Left colon (tissue), 2 donors: ENCODE measurements at places on chromosomes 1 and 21.
A peak's percentile ranks its signal among the peaks of the same experiment; 100 is the strongest.

- no peak for DNase-seq
Observed at GRCh38 chr1:44919400-44919799, 67.0 kb downstream of the EIF2B3 start.

DNA sequence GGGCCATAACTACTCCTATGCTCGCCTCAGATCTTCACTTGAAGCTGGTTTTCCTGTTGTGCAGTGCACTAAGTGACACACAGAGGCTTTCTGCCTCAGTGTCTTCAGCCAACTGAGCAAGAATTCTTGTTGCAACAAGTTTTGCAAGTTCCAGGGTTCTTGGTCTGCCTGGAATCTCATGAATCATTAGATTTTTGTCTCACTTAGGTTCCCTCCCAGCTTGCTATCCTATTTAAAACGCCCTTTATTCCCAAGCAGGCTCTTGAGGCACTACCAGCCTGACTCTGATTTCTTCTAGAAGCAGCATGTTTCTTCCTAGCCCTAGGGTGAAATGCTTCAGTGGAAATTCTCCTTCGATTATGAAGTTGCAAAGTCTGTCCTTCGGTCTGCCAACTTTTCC is 158.8 kb downstream of the C1orf21 start:
- no peak for DNase-seq

DNA sequence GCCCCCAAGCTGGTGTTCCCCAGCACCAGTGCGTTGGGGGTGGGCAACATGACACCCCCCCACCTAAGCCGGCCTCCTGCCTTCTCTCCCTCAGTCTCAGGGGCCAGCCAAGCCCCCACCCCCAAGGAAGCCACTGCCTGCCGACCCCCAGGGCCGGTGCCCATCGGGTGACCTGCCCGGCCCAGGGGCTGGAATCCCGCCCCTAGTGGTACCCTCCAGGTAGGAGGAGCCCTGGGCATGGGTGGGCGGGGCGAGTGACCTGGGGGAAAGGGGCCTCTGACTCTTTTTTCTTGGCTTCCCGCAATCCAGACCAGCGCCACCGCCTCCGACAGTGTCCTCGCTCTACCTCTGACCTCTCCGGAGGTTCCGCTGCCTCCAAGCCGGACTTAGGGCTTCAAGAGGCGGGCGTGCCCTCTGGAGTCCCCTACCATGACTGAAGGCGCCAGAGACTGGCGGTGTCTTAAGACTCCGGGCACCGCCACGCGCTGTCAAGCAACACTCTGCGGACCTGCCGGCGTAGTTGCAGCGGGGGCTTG is 1.3 kb upstream of the EFNA4 start:
- DNase-seq = no peak

- peak; percentile 81 for DNase-seq
Observed at GRCh38 chr1:208101661-208102431, 142.3 kb downstream of the PLXNA2 start.

- no peak for DNase-seq
Observed at GRCh38 chr1:198007687-198008607, 90.8 kb downstream of the LHX9 start.

DNA sequence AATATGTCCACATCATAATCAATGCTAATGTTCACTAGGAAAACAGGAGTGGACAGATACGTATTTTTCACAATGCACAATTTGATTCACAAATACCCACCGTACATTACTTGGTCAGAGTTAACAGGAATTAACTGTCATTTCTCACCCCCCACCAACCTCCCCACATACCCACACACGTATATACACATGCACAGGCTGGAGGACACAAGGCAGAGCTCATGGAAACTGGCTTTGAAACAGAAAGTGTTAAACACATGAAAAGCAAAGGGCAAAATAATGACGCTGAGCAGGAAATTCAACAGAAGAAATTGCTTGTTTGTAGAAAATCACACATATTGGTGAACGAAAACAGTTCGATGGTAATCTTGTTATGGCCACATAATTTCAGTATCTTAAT is 188.4 kb upstream of the DMRTA2 start:
- no peak for DNase-seq

DNA sequence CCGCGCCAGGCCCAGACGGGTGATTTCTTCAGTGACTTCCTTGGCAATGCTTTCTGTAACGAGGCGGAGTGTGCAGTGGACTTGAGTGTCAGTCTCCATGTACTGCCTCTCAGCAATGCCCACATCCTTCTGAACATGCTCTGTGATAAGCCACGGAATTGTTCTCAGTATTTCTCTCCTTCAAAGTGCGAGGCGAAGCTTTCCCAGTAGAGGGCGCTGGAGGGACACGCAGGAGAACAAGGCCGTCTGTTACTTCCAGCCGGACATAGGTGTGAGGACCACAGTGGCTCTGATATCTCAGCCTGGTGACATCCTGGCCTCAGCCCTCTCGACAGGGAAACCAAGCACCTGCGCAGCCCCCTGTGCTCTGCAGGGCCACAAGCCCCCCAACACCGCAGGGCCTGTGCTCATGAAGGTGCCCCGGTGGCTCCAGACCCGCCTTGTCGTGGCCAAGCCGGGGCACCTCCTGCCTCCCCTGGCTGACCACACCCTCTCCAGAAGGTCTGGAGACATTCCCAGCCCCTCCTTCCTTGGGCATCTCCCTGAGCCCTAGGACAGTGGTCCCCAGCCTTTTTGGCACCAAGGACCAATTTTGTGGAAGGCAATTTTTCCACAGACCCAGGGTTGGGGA is 46.1 kb upstream of the BACE2 start:
- DNase-seq = peak; percentile 90

DNA sequence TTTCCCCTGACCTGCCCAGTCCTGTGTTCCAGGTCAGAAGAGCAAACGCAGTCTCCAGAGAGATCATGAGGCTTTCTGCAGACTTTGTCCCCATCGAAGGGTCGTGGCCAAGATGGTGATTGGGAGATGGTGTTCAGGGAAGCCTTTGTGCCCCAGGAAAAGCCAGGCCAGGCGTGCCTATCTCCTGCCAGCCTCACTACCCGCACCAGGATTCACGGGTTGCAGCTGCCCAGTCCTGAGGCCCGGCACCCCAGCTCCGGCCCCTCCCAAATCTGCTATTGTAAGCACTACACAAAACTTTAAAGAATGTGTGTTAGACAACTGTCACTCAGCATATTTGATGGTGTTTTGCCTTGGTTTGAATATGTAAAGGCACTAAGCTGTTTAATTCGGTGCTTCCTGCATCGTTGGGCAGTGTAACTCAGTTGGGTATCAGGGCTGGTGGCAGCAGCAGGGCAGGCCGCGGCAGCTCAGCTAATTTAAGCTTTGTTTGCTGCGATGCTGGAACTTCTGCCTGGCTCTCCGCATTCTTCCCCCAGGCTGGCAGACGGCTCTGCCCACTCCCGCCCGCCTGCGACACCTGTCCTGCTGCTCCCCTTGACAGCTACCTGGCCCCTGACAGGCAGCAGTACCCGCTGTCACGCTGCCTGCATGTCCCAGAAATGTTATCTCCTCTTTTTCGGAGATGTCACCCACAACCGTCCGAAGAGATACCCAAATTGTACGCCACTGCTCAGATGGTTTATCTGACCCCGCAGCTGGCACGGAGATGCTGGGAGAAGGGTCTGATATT is 209.0 kb upstream of the VAMP3 start:
- DNase-seq = no peak

DNA sequence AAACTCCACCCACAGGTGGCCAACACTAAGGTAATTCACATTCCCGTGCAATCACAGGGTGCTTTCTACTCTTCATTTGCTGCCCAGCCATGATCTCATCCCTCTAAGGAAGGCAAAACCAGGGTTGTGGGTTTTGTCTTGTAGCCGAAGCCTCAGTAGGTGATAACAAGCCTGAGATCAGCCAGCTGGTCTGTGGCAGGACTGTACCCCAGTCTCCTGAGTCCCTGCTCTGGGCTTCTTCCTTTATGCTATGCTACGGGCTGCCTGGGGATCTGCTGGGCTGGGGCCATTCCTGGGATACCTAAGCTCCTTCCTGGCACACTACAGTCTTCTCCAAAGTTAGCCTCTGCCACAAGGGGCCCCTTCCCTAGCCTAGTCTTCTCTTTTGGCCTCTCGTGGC is 9.8 kb downstream of the PPFIA4 start:
- no peak for DNase-seq

- DNase-seq = peak; percentile 12
Observed at GRCh38 chr1:41344708-41345159, 16.5 kb upstream of the FOXO6 start.

GRCh38 chr1:114771992-114772391 is 8.5 kb downstream of the SIKE1 start:
- no peak for DNase-seq

- DNase-seq = no peak
Observed at GRCh38 chr1:173562813-173563212, 40.1 kb downstream of the SLC9C2 start.

DNA sequence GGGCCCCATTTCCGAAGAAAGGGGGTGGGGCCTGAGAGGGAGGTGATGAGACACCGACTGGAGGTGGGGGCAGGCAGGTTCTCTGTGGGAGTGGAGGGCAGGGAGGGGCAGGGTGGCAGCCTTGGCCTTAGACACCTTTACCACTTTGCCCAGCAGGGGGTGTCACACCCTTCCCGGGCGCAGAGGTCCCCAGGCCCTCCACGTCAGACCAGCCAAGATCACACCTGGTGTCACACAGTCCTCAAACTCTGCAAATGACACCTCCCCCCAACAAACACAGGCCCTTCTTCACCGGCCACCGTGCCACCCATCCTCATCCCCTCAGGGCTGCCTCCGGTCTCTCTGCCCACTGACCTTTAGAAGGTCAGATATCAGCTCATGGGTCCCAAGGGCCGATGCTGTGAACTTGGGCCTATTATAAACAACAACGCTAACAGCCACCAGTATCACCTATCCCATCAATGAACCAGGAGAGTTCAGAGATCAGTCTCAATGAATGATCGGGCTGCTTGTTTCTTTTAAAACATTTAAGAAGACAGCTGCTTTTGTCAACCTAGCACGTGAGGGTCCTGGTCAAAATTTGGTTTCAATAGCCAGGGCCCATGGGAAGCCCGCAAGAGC is 103.9 kb downstream of the CASZ1 start:
- DNase-seq = peak; percentile 88

- no peak for DNase-seq
Observed at GRCh38 chr1:226643177-226643576, 94.6 kb downstream of the STUM start.

GRCh38 chr1:205612556-205612955 is 19.3 kb downstream of the ELK4 start:
- no peak for DNase-seq

DNA sequence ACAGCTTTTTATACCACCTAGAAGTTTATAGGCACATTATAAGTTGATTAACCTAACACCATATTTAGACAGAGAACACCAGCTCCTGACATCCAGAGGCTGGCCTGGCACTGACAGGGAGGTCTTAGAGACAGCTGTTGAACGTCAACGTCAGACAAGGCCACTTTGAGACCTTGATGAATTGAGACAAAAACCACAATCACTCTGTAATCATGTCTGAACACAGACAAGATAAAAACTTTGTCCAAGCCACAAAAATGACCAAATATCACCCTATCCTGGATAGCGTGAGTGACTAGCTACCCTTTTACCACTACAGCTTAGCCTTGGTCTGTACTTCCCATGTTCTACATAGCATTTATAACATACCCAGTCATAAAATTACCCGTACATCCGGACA is 403.6 kb upstream of the CHRM3 start:
- no peak for DNase-seq

GRCh38 chr1:26384076-26384475 is 11.5 kb upstream of the ZNF683 start:
- no peak for DNase-seq

GRCh38 chr1:16927711-16928485 is 6.2 kb downstream of the CROCC start:
- DNase-seq = no peak

- DNase-seq = no peak
Observed at GRCh38 chr21:43809346-43809799, 20.0 kb downstream of the RRP1 start.

DNA sequence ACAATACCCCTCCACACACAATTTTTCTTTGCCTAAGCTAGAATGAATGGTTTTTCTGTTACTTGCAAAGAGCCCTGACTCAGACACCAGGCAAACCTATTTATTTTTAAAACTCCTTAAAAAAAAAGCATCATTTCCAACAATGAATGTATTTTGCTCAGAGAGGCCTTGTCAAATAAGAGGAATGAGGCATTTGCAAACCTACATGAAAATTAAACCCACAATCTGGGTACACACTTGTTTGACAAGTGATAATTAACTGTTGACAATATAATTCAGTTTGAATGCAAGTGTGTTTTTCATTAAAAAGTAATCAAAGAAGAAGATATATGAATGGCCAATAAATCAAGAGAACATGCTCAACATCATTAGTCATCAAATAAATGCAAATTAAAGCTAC is 339.5 kb downstream of the PTPRU start:
- no peak for DNase-seq

GRCh38 chr1:85661767-85662166 is 46.5 kb downstream of the ZNHIT6 start:
- no peak for DNase-seq

DNA sequence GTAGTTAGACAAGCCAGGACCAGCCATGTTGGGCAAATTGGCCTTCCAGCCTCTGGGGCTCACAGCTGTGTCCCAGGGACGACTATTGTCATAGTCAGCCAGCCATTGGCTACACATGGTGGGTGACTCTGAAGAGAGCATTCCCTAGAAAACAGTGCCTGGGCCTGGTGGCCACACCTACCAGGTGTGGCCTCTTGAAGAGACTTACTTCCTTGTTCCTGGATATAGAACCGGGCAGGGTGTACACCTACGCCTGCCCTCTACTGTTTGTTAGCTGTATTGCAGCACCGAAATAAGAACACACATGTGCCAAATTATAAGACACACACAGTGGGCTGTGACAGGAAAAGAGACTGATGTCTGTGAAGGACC is 134.6 kb upstream of the ARHGEF16 start:
- peak; percentile 71 for DNase-seq

GRCh38 chr1:40799351-40799867 is 15.8 kb downstream of the KCNQ4 start:
- DNase-seq = peak; percentile 47

GRCh38 chr1:98989556-98989907 is 15.1 kb downstream of the PLPPR5 start:
- DNase-seq = no peak

- DNase-seq = no peak
Observed at GRCh38 chr21:42043201-42043895, 27.8 kb upstream of the UMODL1 start.

GRCh38 chr1:219990782-219991510 is 55.4 kb downstream of the EPRS1 start:
- DNase-seq = no peak

- DNase-seq = no peak
Observed at GRCh38 chr21:31045841-31046240, 7.6 kb upstream of the KRTAP19-8 start.

GRCh38 chr1:61496501-61496900 is 228.4 kb downstream of the TM2D1 start:
- no peak for DNase-seq

DNA sequence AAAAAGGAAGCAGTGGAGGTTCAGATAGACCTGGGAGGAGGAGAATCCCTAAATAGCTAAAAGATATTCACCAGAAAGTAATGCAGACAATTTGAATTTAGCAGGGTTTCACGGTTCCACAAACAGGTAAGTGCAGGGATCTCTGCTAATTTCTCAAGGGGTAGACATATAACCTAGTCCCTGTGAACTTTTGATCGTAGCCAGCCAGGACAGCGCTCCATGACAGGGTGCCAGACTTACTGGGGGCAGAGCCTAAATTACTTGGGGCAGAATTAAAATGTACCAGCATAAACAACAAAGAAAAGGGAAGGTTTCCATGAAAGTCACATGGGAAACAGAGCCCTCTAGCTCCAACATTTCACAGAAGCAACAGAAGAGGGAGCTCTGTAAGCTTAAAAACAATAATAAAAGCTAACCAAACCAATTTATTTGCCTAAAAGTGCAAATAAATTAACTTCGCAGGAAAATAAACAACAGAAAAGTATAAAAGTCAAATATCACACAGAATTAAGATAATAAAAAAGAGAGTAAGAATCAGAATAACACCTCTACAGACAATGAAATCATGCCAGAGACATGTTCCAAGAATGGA is 198.3 kb downstream of the DUSP10 start:
- no peak for DNase-seq
